ENCODE measurements at places on chromosomes 2 and 18.

DNA sequence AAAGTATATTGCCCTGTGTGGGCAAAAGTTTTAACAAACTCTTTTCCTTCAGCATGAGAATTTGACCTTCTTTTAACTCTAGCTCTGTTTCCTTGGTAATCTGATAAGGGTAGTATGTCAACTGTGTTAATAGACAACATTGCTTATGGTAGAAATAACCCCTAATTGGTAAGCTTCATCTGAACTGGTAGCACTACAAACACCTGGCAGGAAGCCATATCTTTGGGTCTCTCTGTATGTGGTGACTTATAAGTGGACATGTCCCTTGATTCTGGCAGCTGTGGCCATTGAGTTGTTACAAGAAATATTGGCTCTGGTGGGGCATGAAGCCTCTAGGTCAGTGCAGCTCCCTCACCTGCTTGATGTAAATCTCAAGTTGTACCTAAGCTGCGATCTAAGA is 46.9 kb downstream of the MBD5 start:
- DNase-seq: no peak

- no peak for DNase-seq
Measured at GRCh38 chr2:61535449-61535848, 2.7 kb downstream of the XPO1 start.

- DNase-seq: no peak
Measured at GRCh38 chr2:151862700-151863099, 34.5 kb upstream of the ARL5A start.

DNA sequence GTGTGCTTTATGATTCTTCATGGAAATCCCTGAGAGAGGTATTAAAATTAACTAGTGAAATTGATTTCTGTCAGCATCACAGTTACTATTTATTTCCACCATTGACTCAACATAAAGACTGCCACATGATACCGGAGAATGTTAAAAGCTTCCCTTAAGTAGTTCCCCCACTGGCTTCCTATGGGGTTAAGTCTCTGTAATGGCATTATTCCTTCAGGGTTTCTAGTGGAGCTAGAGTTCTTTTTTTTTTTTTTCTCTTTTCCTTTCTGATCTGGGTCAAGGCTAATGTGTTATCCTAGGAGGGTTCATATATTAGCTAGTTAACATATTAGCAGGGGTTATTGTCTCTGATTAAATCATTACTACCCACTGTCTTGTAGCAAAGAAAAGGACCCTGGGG is 1919.1 kb upstream of the PIK3C3 start:
- DNase-seq: no peak

- peak; percentile 19 for DNase-seq
Measured at GRCh38 chr2:178761759-178762371, 45.4 kb downstream of the TTN start.

DNA sequence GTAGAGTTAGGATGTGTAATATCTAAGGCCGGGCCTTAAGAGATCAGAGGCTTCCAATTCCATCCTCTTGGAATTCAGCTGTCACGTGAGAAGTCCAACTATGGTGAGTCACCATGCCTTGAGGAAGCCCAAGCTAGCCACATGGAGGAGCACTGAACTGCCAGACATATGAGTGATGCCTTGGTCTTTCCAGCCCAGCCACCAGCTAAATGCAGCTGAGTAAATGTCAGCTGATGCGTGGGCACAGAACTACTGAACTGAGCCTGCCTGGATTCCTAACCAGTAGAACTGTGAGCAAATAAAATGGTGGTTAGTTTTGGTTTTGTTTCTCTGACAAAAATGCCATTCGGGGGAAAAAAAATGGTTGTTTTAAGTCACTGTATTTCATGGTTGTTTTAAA is 153.7 kb upstream of the SERTAD2 start:
- no peak for DNase-seq

GRCh38 chr2:15579641-15580040 is 12.0 kb upstream of the DDX1 start:
- DNase-seq: no peak

DNA sequence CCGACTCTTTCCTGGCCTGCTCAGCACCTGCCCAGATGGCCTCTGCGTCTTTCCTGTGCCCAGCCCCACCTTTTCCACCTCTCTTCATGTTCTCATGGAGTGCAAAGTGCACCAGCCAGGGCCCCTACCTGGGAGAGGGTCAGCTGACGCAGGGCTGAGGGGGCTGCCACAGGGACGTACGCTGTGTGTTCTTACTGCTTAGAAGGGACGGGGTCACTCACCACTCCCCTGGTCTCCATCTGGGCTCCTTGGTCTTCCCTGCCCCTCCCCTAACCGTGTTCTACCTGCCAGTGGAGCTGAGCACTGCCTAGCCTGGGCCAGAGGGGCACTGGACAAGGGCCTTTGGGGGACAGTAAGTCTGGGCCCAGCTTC is 8.6 kb downstream of the ERFE start:
- no peak for DNase-seq

Measured in right renal pelvis (tissue), 4 donors.